ENCODE measurements at places on chromosomes 3 and 15.
A peak's percentile ranks its signal among the peaks of the same experiment; 100 is the strongest.

- no peak for DNase-seq
These were observed 3.1 kb downstream of the APBA2 start for GRCh38 chr15:28888900-28889299.

DNA sequence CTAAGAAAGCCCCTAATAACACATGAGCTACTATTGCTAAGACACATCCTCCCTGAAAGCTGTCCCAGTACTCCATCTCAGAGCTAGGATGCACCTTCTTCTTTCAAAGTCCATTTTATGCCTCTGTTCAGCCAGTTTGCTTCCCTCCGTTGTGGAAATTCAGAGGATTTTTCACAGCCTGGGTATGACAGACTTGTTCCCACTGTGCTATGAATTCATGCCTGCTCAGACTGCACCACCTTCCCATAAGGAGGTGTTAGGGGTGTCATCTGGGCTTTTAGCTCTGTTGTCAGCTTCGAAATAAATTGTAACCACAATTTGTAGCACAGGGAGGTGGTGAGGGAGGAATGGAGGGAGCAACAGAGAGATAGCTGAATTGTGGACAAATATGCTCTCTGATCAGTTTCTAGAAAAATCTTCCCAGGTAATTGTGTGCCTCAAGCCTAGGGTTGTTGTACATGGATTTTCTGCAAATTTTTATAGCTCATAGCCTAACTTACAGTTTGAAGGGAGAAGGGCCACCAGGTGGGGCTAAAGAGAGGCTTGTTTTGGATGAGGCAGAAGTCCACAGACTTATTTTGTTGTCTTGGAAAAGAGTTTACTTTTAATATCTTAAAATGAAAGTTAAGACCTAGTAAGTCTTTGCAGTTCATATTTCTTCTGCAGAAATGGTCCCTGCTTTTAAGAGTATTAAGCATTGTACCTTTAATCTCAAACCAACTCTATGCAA lies 462.0 kb downstream of the PDCD6IP start:
- peak; percentile 31 for DNase-seq

DNA sequence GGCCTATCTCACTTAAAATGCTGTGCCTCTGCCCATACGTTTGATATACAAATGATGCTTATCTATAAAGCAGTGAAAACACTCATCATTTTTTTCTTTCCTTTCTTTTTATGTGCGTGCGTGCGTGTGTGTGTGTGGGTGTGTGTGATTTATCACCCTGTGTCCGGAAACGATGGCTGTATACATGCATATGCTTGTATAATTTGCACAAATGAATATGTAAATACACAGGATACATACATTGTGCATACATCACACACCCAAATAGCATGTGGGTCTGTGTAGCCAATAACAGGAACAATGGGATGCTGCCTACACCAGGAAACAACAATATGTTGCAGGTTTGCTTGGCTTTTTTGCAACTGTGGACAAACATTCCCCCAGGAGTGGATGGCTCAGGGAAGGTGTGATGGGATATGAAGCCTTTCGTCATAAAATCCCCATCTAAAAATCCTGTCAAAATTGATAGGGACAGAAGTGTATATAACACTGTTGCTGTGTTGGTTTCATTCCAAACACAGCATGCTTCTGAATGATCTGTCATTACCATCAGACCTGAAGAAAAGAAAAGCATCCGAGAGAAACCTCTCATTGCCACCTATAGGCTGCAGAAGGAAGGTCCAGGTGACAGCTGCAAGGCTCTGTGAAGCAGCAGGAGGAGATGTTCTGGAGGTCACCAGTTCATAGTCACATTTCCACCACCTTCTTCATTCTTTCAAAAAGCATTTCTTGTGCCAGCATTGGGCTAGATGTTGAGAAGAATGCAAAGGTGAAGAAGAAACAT lies 503.9 kb upstream of the NR2F2 start:
- no peak for DNase-seq

DNA sequence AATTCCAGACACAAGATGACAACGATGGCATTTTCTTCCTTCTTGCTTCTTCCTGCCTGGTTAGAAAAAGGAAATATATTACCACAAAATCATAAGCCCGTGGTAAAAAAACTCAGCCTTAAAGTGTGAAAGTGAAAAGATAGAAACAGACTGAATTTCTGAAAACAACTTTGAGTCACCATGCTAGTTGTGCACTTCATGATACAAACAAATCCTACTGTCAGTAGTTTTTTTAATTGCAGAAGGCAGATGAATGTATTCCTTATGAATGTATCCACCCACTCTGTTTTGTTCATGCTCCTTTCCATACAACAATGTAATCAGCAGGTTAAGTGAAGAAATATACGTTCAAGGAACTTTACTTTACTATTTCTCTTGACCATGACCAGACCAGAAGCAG lies 1144.7 kb downstream of the OTOL1 start:
- no peak for DNase-seq

GRCh38 chr15:41952013-41952563 lies 20.3 kb downstream of the EHD4 start:
- DNase-seq, result peak; percentile 46

GRCh38 chr15:90686435-90687218 lies 30.5 kb upstream of the BLM start:
- peak; percentile 87 for DNase-seq

DNA sequence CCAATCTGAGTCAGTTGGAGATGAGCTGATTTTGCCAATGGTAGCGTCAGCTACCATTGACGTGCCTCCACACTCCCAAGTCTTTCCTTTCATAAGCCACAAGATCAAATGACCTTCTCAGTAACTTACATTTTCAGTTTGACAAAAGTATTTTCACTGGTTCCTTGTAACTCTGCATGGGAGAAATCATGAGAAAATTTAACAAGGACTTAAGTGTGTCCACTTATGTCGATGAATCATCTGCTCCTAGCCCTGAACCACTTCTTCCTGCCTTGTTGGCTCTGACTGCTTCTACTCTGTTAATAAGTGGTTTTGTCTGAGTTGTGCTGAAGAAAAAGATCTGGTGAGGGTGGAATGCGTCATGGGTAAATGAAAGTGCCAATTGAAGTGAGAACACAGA lies 101.2 kb downstream of the NFKBIZ start:
- DNase-seq, result peak; percentile 48

DNA sequence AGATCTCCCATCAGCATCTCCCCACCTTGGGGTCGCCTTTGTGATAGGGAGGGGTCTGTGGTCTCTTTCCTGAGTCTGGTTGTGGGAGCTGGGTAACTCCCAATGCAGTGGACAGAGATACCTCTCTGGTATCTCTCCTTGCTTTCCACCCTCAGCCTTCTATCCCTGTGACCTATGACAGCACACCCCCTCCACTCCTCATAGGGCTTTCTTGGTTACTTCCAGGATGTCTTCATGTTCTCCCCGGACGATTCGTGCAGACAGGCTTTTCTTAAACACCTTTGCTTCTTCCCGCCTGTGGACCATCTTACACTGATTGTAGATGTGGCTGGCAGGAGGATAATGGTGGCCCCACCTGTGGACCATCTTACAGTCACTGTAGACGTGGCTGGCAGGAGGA lies 14.2 kb upstream of the NRROS start:
- no peak for DNase-seq

DNA sequence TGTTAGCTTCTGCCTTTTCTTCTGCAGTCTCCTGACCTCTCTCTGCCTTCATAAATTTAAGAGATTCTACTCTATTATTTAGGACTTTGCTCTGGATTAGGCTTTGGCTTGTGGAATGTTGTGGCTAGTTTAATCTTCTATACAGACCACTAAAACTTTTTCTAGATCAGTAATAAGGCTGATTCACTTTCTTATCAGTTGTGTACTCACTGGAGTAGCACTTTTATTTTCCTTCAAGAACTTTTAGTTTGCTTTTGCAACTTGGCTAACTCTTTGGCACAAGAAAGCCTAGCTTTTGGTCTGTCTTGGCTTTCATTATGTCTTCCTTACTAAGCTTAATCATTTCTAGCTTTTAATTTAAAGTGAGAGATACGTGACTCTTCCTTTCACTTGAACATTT lies 265.5 kb upstream of the TBC1D5 start:
- DNase-seq, result no peak

- no peak for DNase-seq
These were observed 138.9 kb downstream of the GREM1 start for GRCh38 chr15:32856753-32857152.

DNA sequence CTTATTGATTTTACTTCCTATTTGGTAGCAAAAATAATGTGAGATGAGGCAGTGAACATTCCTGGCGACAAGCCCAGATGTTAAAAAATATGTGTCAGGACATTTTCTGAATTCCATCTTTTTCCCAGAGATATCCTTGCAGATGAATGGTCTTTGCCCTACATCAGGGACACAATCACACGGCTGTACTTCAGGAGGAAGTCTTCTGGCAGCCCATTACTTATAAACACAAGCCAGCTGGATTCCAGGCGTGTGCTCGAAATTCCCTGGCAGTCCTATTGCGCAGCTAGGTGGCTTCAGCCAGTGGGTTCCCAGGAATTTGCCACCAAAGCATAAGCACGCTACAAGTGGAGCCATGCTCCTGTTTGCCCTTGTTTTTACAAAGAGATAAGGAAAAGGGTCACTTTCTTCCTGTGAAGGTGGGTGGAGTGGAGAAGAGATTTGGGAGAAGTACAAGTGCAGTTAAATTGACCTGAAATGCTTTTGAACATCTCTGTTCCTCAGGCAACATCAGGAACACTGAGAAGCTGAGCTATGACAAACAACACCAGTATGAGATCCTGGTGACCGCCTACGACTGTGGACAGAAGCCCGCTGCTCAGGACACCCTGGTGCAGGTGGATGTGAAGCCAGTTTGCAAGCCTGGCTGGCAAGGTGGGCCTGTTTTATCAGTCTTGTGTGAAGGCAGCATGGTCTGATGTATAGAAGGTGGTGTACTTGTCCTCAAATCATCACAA lies 257.1 kb upstream of the TRIM42 start:
- no peak for DNase-seq

GRCh38 chr3:25663347-25663868 lies 1.3 kb downstream of the TOP2B start:
- DNase-seq, result peak; percentile 51

- DNase-seq, result no peak
These were observed 26.6 kb downstream of the SUCNR1 start for GRCh38 chr3:151899996-151900395.

- DNase-seq, result no peak
These were observed 59.1 kb downstream of the CORO2B start for GRCh38 chr15:68637767-68638404.

DNA sequence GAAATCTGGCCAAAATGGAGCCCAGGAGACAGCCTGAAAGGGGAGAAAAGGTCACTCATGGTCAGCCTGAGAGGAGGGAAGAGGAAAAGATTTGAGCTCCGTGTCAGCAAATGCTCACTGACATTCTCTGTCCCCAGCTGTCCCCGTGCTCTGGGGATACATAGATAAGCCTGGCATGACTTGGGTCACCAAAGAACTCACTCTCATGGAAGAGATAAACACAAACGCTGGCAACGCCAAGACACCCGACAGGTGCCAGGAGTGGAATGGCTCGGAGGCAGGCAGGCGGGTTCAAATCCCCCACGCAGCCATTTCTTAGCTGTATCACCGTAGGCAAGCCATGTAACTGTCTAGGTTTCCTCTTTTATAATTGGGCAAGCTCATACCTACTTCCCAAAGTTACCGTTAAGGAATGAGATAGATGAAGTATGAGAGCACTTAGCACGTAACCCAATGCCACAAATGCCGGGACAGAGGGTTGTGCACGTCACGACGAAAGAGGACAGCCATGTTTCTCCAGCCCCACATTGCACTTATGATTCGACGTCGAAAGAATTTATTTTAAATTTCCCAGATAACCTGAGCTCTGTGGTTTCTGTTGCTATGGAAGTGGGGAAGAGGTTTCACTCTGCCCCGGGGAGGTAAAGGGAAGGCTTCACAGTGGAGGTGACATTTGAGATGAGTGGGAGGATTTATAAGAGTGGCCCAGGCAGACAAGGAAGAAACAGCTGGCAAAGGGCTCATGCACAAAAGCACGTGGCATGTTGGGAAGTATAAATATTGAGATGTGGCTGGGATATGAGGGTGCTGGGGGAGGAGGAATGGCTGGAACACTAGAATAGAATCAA lies 41.4 kb upstream of the TSEN2 start:
- DNase-seq, result no peak

GRCh38 chr15:48507416-48508065 lies 138.0 kb downstream of the FBN1 start:
- peak; percentile 53 for DNase-seq

GRCh38 chr3:58217209-58217811 lies 6.5 kb upstream of the DNASE1L3 start:
- peak; percentile 82 for DNase-seq

- peak; percentile 1 for DNase-seq
These were observed 40.7 kb downstream of the C2CD4B start for GRCh38 chr15:62124176-62124972.

GRCh38 chr3:61571516-61572336 lies 10.4 kb downstream of the PTPRG start:
- DNase-seq, result no peak

GRCh38 chr15:48936666-48937065 lies 27.1 kb downstream of the SHC4 start:
- no peak for DNase-seq

- DNase-seq, result peak; percentile 37
These were observed 13.1 kb upstream of the VIPR1 start for GRCh38 chr3:42489116-42489936.

DNA sequence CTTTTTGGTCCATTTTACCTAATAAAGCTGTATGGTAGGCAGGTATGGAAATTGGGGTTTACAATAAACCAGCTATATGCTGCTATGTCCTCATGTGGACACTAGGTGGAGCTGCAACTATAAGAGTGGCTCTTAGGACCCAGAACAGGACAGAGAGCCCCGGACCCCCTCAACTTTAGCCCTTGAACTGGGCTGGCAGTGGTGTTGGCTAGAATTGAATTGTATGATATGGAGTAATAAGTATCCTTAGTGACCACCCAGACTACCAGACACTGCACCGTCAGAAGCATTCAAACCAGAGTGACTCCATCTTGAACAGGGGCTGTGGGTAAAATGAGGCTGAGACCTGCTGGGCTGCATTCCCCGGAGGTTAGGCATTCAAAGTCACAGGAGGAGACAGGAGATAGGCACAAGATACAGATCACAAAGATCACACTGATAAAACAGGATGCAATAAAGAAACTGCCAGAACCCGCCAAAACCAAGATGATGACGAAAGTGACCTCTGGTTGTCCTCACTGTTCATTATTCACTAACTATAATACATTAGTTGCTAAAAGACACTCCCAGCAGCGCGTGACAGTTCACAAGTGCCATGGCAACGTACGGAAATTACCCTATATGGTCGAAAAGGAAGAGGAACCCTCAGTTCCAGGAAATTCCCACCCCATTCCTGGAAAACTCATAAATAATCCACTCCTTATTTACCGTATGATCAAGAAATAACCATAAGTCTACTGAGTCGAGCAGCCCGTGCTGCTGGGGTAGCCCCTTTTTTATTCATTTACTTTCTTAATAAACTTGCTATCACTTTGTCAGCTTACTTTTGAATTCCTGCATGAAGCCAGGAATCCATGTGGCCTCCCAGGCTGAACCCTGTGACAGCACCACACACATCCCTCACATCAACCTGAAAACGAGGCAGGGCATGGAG lies 68.7 kb upstream of the BLM start:
- DNase-seq, result peak; percentile 100

GRCh38 chr15:100002086-100002620 lies 268.9 kb upstream of the LYSMD4 start:
- DNase-seq, result peak; percentile 13
